ENCODE measurements at places on chromosomes 5 and 9.
A peak's percentile ranks its signal among the peaks of the same experiment; 100 is the strongest.

DNA sequence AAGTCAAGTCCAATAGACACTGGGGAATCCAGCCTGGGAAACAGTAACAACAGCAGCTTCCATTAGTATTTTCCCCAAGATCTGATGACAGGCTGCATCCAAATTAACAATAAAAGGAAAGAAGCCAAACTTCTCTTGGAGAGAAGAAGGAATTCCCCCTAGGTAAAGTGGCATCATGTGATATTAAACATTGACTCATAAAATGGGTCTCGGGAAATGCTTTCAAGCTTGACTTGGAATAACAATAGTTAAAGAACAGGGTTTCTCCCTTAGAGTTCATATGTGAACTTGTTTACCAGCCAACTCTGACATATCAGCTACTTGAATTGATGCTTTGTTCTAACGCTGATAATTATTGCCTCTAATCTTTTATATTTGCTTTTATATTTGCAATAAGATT lies 45.4 kb downstream of the ENTREP1 start:
- no peaks in the 10 kb centered on the region for H3K27me3 ChIP-seq
- H3K4me3 ChIP-seq = no peak overlapping the region
- H3K27ac ChIP-seq = no peak overlapping the region
- no peaks in the 10 kb centered on the region for H3K36me3 ChIP-seq
- no peak for DNase-seq

- DNase-seq = no peak
Observed at GRCh38 chr9:98809311-98810101, 2.0 kb downstream of the GALNT12 start.

DNA sequence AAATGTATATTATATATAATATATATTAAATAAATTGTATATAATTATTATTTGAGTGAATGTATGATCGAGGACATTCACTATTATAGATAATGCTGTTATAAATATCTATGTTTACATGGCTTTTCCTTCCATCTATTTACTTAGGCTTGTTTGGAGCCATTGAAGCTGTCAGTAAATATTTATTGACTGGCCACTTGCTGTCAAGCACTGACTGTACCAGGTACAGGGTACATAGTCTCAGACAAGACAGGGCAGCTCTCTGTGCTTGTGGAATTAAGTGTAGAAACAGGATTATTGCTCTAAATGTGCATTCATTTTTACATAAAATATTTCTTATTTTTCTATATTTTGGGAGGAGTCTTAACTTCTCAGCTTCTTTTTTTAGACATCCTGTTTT lies 16.4 kb downstream of the FAXDC2 start:
- no peak overlapping the region for H3K4me3 ChIP-seq
- no peak overlapping the region for H3K27ac ChIP-seq
- DNase-seq = no peak
- no peaks in the 10 kb centered on the region for H3K27me3 ChIP-seq

- no peak overlapping the region for H3K4me3 ChIP-seq
- no peaks in the 10 kb centered on the region for H3K27me3 ChIP-seq
- no peak overlapping the region for H3K27ac ChIP-seq
- DNase-seq = no peak
- H3K36me3 ChIP-seq = no peaks in the 10 kb centered on the region
- no peaks in the 10 kb centered on the region for H3K4me1 ChIP-seq
Observed at GRCh38 chr5:75034137-75034739, 18.1 kb downstream of the GCNT4 start.

DNA sequence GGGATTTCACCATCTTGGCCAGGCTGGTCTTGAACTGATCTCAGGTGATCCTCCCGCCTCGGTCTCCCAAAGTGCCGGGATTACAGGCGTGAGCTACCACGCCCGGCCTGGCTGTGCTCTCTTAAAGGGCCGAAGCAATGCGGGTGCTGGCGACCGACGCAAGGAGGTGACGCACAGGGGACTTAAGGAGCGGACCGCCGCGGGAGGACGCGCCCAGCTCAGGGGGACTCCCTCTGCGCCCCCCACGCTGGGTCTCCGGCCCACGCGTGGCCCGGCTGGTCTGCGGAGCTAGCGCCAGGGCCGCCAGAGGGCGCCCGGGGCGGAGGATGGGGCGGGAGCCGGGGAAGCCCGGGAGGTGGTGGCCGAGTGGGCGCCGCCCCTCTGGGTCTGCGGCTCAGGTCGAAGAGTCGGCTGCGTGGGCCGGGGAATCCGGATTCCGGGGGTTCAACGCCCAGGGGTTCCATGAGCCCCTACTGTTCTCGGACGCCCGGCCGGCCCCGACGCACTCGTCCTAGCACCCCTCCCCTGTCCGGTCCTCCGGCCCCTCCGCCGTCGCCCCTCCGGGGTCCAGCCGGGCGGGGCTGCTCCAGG lies 502 bp upstream of the CERCAM start:
- no peaks in the 10 kb centered on the region for H3K36me3 ChIP-seq
- peaks cover 62% of the 10 kb centered on the region for H3K27me3 ChIP-seq
- no peak overlapping the region for H3K27ac ChIP-seq
- peaks cover 15% of the 10 kb centered on the region for H3K4me1 ChIP-seq
- peak; percentile 66 for DNase-seq
- H3K4me3 ChIP-seq = peak overlapping the region; percentile 83

DNA sequence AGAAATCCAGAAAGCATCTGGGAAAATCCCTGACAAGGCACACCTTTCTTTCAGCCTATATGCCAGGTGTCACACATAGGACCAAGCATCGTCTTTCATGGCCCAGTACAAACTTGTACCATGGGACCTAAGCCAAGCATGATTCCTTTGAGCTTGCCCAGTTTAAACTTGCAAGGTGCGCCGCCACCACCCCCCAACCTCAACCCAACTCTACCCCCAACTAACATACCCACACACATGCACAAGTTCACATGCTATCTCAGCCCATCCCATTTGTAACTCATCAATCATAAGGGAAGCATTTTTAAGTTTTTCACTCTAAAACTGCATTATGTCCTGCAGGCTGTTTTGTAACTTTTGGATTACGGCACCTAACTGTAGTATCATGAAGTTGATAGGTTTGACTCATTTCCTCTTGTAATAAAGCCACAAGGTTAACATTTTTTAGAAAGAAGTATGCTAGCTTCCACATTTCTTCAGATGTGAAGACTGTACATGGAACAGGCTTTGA lies 145.9 kb upstream of the FST start:
- H3K4me3 ChIP-seq = no peak overlapping the region
- H3K27ac ChIP-seq = no peak overlapping the region
- H3K36me3 ChIP-seq = no peaks in the 10 kb centered on the region
- DNase-seq = no peak

GRCh38 chr9:69857131-69857530 lies 36.5 kb downstream of the CFAP95 start:
- H3K27me3 ChIP-seq = no peaks in the 10 kb centered on the region
- H3K27ac ChIP-seq = no peak overlapping the region
- no peak overlapping the region for H3K4me3 ChIP-seq
- H3K36me3 ChIP-seq = peaks cover 13% of the 10 kb centered on the region
- no peak for DNase-seq

DNA sequence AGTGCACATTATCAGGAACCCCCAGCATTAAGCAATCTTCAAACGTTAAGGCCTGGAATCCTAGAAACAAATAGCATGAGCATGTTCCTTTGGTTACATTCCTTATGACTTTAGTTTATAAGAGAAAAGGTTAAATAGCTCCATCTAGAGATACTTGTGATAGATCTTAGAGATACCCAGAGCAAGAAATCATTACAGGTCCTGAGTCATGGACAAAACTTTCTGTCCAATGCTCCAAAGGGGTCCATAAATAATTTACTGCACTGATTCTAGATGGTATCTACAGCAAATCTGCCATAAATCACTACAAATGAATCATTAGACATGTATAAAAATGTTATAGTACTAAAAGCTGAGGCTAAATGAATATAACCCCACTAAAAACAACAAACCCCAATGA lies 139.6 kb downstream of the HTR1A start:
- H3K4me1 ChIP-seq = no peaks in the 10 kb centered on the region
- H3K36me3 ChIP-seq = no peaks in the 10 kb centered on the region
- no peaks in the 10 kb centered on the region for H3K27me3 ChIP-seq

DNA sequence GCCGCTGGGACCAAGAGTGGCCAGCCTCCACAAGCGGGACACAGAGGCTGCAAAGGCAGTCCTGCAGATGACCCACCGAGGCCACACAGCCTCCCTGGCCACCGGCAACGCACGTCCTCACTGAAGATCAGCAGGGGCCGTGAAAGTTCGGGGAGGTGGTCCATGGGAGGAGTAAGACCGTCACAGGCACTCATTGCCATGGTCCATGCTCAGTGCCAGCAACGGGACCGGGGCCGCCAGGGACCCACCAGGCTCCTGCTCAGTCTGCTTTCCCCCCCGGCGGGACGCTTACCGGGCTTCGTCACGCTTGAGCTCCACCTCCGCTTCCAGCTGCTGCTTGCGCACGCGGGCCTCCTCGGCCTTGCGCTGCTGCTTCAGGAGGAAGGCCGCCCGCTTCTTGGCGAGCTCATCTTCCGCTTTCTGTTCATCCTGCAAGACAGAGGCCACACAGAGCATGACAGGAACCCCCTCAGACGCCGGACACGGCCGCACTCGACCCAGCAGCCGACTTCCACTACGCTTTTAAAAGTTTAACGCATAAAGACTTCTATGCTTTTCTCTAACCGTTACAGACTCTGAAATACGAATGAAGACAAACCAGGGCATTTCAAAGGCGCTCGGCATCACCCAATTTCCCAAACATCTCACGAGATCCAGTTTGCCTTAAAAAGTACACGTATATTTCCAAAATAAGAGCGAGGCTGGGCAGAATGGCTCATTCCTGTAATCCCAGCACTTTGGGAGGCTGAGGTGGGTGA lies 88.4 kb downstream of the CAMSAP1 start:
- H3K36me3 ChIP-seq = peaks cover 10% of the 10 kb centered on the region
- DNase-seq = no peak
- H3K4me1 ChIP-seq = no peaks in the 10 kb centered on the region
- H3K27ac ChIP-seq = no peak overlapping the region
- no peak overlapping the region for H3K4me3 ChIP-seq

- no peaks in the 10 kb centered on the region for H3K4me1 ChIP-seq
- H3K27ac ChIP-seq = no peak overlapping the region
- no peaks in the 10 kb centered on the region for H3K36me3 ChIP-seq
- H3K27me3 ChIP-seq = no peaks in the 10 kb centered on the region
Observed at GRCh38 chr9:36110434-36110833, 26.1 kb upstream of the GLIPR2 start.

DNA sequence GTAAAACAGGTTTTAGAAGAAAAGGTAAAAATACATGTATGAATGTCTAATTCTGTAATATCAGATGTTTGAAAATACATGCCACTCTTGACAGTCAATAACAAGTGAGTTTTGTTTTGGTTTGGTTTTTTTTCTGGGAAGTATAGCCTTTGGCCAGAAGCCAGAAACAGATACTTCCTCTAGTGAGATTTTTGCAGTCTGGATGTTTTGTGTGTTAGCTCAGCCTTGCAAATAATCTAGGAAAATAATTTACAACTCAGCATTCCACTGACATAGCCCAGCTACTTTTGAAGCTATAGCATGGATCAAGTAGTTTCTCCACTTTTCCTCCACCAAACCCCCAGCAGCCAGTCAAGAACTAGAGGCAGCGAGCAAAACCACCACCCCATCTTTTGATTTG lies 56.7 kb downstream of the SLC1A1 start:
- no peak overlapping the region for H3K4me3 ChIP-seq
- no peak for DNase-seq
- no peaks in the 10 kb centered on the region for H3K36me3 ChIP-seq
- no peak overlapping the region for H3K27ac ChIP-seq

GRCh38 chr5:138972230-138972629 lies 97.1 kb upstream of the LRRTM2 start:
- H3K4me1 ChIP-seq = no peaks in the 10 kb centered on the region
- no peak overlapping the region for H3K4me3 ChIP-seq
- DNase-seq = no peak
- no peak overlapping the region for H3K27ac ChIP-seq
- H3K36me3 ChIP-seq = no peaks in the 10 kb centered on the region

GRCh38 chr5:155575861-155576260 lies 562.3 kb downstream of the KIF4B start:
- H3K4me1 ChIP-seq = no peaks in the 10 kb centered on the region
- no peak overlapping the region for H3K4me3 ChIP-seq
- no peaks in the 10 kb centered on the region for H3K27me3 ChIP-seq
- H3K27ac ChIP-seq = no peak overlapping the region

GRCh38 chr9:135759676-135760300 lies 57.8 kb downstream of the KCNT1 start:
- H3K36me3 ChIP-seq = no peaks in the 10 kb centered on the region
- H3K27me3 ChIP-seq = no peaks in the 10 kb centered on the region
- no peaks in the 10 kb centered on the region for H3K4me1 ChIP-seq
- no peak overlapping the region for H3K27ac ChIP-seq

GRCh38 chr5:57243286-57244137 lies 69.7 kb downstream of the GPBP1 start:
- no peaks in the 10 kb centered on the region for H3K4me1 ChIP-seq
- peaks cover 24% of the 10 kb centered on the region for H3K36me3 ChIP-seq
- H3K27me3 ChIP-seq = no peaks in the 10 kb centered on the region

GRCh38 chr5:98217138-98217537 lies 556.3 kb upstream of the RGMB start:
- no peaks in the 10 kb centered on the region for H3K36me3 ChIP-seq
- no peaks in the 10 kb centered on the region for H3K27me3 ChIP-seq
- H3K27ac ChIP-seq = no peak overlapping the region
- H3K4me1 ChIP-seq = no peaks in the 10 kb centered on the region
- no peak for DNase-seq

- DNase-seq = no peak
Observed at GRCh38 chr9:127107929-127108876, 14.2 kb downstream of the ANGPTL2 start.
